Stimulated activated CD4-positive, alpha-beta T cell treated with anti-CD3 and anti-CD28 coated beads, Interleukin-1b, Interleukin-23, amount 100 ng/mL, for 1 hour (primary cell): ENCODE measurements at places on chromosomes 3 and 15.
A peak's percentile ranks its signal among the peaks of the same experiment; 100 is the strongest.

- no peak for DNase-seq
These were observed 76.6 kb downstream of the RPL39L start for GRCh38 chr3:187062526-187063177.

GRCh38 chr15:31236184-31237042 lies 90.2 kb upstream of the KLF13 start:
- no peak for DNase-seq

DNA sequence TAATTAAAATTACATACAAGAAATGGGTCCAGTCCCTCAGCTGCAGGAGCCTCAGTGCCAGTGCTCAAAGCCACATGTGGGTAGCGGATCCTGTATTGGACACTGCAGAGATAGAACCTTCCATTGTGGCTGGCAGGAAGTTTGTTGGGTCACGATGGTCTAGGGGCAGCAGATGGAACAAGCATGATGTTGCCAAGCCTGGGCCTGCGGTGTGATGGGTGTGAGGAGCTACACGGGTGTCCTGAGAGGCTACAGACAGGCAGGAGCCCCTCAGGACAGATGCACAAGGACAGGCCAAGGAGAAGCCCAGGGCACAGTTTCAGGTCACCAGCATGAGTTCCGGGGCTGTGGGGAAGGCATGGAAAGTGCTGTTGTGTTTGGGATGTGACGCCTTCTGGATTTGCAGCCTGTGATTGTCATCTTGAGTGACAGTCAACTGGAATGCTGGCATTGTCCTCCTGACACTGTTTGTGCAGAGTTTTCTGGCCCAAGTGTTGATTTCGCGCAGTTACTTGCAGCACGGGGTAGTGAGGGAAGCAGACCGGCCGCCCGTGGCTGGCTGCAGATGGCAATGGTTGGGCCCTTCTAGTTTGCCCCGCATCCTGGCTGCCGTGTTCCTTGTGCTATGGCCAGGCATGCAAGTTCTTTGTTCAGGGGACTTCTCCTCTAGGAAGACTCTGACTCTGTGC lies 177.1 kb downstream of the NSMCE3 start:
- no peak for DNase-seq

- no peak for DNase-seq
These were observed 74.3 kb downstream of the FBLN2 start for GRCh38 chr3:13623101-13623654.

DNA sequence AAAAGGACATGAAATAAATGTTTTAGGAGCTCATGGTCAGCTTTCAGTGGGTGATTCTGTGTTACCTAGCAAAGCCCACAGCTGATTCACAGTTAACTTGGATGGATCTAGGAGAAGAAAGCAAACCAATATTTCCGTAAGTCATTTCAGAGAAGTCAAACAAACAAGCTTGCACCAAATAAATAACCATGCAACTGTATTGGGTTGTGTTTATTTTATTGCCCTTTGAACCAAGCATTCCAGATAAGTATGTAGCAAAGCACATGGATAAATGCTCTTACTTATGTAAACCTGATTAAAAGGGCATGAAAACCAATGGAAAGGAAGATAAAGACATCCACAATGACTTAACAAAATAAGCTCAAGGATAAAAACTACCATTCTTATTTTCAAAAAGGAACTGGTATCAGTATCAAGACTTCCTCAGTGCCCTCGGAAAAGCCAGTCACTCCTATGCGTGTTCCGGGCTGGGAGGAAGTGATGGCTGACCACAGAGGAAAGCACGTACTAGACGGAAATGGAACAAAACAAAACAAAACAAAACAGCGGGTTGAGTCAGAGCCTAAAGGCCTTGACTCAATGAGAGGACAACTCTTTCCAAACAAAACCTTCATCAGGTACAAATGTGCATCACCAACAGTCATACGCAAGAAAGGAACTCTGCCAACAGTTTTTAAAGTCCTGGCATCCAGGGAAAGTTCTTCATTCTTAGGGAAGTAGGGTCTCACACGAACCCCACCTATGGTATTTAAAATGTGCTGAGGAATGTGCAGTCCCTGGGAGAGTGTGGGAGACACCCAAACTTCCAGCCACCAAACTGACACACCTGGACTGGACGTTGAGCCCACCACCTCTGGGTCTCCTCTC lies 103.3 kb downstream of the SNRK start:
- peak; percentile 50 for DNase-seq

DNA sequence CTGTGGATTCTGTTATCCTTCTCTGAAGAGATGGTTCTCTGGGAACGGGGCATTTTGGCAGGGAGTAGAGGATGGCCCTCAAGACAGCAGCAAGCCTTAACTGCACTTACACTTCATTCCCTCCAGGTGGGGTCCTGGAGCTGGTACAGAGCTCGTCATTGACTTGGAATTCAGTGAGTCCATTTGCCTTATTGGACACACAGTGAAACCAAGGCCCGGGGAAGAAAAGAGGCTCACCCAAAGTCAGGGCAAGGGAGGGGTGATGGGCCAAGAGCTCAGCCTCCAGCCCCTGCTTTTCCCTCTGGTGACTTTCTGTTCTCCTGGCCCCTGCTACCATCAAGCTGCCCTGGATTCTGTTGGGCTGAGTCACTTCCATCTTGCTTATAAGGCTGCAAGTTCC lies 125.6 kb downstream of the ETFA start:
- no peak for DNase-seq

DNA sequence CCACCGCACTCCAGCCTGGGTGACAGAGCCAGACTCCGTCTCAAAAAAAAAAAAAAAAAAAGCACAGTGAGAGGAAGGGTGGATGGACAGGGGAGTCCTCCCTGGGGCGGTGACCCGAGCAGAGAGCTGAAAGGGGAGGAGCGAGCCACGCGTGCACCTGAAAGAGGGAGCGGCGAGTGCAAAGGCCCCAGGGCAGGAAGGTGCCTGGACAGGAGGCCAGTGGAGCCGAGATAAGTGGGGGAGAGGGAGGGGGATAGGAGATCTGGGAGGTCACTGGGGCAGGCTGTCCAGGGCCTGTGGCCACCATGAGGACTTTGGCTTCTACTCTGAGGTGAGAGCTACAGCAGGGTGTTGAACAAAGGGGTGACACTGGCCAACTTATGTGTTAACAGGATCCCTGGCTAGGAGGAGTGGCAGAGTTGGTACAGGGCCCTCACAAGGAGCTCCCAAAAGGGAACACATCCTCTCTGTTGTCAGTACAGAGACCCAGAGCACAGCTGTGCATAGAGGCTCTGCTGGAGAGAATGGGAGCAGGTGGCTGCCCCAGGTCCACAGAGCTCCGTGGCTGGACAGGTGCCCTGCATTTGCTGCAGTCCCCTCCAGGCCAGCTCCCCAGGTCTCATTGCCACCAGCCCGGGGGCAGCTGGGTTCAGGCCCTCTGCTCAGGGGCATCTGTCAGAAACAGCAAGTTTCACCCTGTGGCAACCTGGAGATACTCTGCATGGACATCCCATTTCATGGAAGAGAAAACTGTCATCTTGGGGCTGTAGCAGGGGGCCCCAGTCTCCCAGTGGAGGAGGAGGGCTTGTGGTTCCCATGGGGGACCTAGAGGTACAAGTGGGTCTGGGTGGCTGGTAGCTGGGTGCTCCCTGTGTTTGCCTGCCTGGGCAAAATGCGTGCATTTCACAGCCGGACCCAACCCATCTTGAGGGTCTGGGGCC lies 28.5 kb downstream of the FBLN2 start:
- no peak for DNase-seq

DNA sequence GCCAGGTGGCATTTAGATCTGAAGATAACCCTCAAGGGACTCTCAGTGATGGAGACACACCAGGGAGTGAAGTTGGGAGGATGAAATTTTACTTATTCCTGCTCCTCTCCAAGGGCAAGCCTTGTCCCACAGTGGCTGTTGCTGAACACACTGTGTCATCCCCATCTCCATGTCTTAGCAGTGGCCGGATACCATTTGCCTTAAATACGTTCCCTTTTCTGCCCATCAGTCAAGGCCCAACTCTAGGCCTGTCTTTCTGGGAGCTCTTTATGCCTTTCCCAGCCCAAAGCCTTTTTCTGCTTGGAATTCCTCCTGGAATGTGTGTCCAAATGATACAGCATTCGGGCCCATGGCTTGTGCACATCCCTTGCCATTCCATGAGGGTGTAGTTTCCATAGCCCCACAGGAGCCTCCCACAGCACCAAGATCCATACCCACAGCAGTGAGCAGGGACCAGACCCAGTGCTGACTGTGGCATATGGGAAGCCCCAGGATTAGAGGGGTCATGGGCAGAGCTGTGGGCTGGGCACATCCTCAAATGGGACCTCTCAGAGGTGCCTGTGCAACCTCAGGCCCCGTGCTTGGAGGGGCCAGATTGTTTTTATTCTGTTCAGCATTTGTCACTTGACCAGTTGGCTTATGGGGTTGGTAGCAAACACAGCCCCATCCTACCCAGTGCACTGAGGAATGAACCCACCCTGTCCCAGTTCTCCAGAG lies 63.7 kb upstream of the PRR23C start:
- DNase-seq: no peak

- DNase-seq: no peak
These were observed 45.8 kb downstream of the HAPLN3 start for GRCh38 chr15:88849376-88850072.

GRCh38 chr3:80350771-80351170 lies 583.0 kb upstream of the ROBO1 start:
- no peak for DNase-seq

- DNase-seq: no peak
These were observed 72.0 kb upstream of the BLM start for GRCh38 chr15:90644952-90645725.

GRCh38 chr3:99520513-99520912 lies 117.9 kb upstream of the COL8A1 start:
- DNase-seq: no peak

DNA sequence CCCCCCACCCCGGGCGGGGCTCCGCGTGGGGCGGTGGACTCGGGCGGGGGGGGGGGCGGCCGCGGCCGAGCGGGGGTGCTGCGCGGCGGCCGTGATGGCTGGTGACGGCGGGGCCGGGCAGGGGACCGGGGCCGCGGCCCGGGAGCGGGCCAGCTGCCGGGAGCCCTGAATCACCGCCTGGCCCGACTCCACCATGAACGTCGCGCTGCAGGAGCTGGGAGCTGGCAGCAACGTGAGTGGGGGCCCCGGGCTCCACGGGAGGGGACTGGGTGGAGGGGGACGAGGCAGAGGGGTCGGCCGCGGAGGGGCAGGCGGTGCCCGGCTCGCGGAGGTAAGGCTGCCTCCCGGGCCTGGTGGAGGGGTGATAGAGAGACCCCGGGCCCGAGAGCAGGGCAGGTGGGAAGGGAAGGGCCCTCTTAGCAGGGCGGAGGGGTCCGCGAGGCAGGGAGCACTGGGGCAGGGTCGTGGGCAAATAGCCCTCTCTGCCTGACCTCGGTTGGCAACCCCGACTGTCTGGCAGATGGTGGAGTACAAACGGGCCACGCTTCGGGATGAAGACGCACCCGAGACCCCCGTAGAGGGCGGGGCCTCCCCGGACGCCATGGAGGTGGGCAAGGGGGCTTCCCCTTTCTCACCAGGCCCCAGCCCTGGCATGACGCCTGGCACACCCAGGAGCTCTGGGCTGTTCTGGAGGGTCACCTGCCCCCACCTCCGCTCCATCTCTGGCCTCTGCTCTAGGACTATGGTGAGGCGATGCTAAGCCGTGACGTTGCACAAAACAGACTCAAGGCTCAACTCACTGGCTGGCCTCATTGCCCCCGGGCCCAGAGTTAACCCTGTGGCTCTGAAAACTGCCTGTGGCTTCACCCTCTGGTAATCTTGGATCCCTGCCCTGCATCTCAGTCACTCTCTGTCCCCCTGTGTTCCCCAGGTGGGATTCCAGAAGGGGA lies at the start of gene ECE2:
Gene ECE2, plus strand, starts transcription at position 62 of the 950 bp plus-strand sequence. Its CDS starts 132 bp downstream, at position 194.
- no peak for DNase-seq

GRCh38 chr3:185929192-185930151 lies 8.3 kb downstream of the TRA2B start:
- no peak for DNase-seq

- no peak for DNase-seq
These were observed 32.0 kb upstream of the STXBP5L start for GRCh38 chr3:120875989-120876388.

- DNase-seq: no peak
These were observed 46.6 kb upstream of the DUSP7 start for GRCh38 chr3:52102934-52103333.

DNA sequence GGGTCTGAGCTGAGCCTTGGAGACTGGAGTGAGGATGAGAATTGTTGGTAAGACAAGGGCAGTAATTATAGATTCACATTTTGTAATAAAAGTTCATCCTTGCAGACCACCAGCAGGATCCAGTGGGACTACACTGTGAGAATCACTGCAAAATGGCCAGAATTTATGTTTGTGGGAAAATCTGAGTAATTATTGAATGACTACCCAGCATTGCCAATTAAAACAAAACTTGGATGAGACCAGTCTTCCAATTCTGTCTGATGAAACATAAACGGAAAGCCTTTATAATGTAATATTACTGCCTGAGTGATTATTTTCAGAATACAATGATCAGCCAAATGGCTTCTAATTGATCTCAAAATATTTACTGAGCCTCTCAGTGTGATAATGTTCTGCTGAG lies 323.3 kb upstream of the C2CD4B start:
- DNase-seq: no peak
